ENCODE measurements at places on chromosomes 3 and 15. TPM values are rescaled to one million over a fixed set of nuclear protein-coding genes. Genes with fewer than 3 reads are reported as not detected.

GRCh38 chr3:158916111-158916510, 114.3 kb downstream of the MFSD1 start:
- DNase-seq, result no peak

- no peak for DNase-seq
Measured at GRCh38 chr3:152772674-152773225, 62.2 kb upstream of the P2RY1 start.

DNA sequence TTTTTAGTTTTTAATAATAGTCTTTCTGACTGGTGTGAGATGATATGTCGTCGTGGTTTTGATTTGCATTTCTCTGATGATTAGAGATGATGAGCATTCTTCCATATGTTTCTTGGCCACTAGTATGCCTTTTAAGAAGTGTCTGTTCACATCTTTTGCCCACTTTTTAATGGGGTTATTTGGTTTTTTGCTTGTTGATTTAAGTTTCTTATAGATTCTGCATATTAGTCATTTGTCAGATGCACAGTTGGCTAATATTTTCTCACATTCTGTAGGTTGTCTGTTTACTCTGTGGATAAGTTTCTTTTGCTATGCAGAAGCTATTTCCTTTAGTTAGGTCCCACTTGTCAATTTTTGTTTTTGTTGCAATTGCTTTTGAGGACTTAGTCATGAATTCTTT, 185.4 kb downstream of the SUCNR1 start:
- DNase-seq, result peak; percentile 19

- no peak for DNase-seq
Measured at GRCh38 chr15:70341566-70341965, 243.8 kb upstream of the TLE3 start.

DNA sequence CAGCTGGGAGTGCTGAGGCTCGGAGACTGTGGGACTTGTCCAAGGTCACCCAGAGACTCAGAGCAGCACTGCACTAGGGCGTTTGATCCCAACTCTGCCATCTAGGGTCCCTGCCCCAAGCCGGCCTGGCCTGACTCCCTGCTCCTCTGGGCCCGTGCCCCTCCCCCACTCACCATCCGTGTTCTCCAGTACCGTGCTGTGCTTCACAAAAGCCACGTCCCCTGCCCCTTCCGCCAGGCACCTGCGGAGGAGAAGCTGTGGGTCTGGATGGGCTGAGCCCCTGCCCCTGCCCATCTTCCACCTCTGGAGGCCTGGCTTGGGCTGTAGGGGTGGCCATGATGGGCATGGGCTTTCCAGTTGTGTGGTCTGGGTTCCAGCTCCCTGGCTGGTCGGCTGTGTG, 8.4 kb downstream of the MELTF start:
- DNase-seq, result no peak

DNA sequence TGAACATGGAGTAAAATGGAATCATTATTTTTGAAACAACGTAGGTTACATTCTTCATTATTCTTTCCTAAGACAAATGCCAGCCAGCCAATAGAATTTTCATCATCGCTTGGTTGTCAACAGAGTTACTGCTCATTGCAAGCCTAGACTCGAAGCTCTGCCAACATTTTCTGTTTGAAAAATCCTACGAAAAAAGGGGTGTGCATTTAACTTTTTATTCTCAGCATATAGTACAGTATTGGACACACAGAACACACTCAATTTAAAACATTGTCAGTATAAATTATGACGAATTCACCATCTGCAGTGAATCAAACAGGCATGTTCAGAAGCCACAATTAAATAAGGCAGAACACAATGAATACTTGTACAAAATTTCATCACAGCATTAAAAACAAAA, 232.1 kb downstream of the NR1D2 start:
- DNase-seq, result no peak

DNA sequence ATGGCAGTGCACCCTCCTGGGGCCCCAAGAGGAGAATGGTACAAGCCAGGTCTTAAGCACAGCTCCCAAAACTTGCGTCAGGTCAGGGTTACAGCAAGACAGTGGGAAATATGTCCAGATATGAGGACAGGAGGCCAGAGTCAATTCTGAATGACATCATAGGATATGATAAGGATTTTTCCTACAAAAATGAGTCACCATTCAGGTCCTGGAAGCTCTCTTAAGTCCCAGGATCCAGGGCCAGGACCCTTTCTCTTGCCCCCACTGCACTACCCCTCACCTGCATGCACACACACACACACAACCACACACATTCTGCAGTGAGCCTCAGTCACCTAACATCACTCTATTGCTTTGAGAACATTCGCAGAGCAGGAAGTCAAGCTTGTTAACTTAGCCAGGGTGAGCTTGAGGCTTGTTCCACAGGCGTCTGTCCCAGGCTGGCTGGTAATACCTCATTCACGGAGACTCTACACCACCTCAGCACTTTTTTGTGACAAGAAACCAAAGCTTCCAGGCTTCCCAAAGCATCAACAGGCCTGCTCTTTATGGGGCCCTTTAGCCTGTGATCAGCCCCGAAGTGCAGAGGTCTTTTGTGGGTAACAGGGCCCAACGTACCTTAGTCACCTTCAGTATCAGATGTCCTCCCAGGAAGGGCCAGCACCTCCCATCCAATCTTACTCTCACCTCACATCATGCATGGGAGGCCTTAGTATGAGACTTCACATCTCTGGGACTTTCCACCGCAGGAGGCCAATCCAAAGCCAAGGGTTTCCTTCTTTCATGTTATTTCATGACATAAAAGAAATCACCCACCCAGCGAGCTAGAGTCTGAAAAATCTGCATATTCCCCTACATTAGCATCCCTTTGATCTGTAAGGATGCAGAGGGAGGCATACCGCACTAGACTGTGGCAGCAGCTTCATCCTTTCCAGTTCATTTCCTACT, 74.0 kb upstream of the LIPC start:
- peak; percentile 27 for DNase-seq

Gene LHFPL4
- not detected for polyA plus RNA-seq

- DNase-seq, result no peak
Measured at GRCh38 chr3:196454935-196455334, 22.7 kb upstream of the UBXN7 start.

DNA sequence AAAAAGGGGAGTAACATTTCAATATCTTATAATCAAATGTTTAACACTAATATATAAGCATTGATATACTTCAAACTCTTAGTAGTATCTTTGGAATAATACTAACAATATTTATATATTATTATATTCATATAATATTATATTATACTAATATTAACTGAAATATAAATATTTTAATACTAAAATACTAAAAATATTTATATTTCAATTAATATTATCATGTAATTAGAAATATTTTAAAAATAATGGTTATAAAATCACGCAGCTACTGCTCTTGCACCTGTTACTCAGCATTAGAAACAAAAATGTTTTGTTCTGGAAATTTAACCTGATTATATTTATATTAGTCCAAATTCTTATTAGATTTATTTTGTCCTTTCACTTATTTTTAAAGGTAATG, 12.6 kb upstream of the ATP8B4 start:
- DNase-seq, result no peak

GRCh38 chr3:102104033-102104432, 254.7 kb downstream of the NFKBIZ start:
- DNase-seq, result peak; percentile 21

DNA sequence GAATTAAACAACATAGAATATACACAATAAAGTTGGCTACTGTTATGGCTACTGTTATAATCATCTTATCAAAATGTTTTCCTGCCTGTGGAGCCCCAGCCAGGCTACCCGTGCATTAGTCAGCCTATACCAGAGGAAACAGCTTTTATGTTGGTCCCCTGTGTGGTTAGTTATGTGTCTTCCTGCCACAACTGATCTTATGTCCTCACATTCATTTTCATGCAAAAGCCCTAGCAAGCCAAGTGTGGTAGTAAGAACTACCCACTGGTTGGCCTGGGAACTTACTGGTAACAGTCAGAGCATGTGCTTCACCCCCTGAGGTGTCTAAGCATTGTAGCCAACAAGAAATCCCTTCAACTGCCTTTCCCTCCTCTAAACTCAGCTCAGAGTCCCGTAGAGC, 21.8 kb downstream of the MGLL start:
- peak; percentile 89 for DNase-seq

Gene PCOLCE2
- not detected for polyA plus RNA-seq

Gene CLDN18
- polyA plus RNA-seq, result not detected

- no peak for DNase-seq
Measured at GRCh38 chr3:57094575-57094974, 34.1 kb downstream of the SPATA12 start.

Gene XCR1
- polyA plus RNA-seq, result not detected

Gene FGD5
- 45.4 TPM for polyA plus RNA-seq

- DNase-seq, result no peak
Measured at GRCh38 chr3:155227141-155227540, 66.3 kb downstream of the STRIT1 start.

Gene SOX14
- polyA plus RNA-seq, result not detected

DNA sequence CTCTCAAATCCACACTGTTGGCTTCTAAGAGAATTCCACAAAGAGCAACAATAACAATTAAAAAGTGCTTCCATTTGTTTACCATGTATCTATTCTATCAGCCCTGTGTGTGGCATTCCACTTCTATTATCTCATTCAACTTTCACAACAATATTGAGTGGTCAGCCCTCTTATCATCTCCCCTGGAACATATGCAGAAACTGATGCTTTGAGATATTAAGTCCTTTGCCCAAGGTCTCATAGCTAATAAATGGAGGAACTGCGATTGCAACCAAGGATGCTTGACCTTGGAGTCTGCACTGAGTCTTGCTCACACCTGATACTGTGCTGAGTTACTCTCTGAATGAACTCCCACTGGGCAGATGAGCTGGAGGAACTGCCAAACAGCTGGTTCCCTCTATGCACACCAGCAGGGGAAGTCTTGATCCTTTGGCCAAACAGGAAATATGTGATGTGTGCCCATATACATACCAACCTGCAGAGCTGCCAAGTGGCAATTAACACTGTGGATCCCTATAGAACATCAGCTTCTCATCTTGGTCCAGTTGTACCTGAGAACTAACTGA, 144.7 kb upstream of the WNT5A start:
- DNase-seq, result no peak

- peak; percentile 43 for DNase-seq
Measured at GRCh38 chr3:52317208-52318000, 1.3 kb downstream of the DNAH1 start.

DNA sequence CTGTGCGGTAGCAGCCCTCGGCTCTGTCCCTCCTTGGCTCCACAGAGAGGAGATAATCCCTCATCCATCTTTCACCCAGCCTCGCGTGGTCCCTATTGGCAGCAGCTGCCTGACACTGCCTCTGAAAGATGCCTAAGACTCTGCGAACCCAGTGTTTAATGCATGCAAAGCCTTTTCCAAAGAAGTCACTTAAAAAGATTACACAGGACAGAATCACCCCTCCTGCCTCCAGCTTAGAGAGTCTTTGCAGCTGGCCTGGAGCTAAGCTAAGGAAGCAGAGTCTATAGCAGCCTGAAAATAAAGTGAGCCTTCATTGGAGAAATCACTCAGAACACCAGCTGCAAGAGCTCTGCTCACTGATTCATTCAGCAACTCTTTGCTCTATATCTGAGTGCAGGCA, 247.2 kb downstream of the SHQ1 start:
- DNase-seq, result no peak

DNA sequence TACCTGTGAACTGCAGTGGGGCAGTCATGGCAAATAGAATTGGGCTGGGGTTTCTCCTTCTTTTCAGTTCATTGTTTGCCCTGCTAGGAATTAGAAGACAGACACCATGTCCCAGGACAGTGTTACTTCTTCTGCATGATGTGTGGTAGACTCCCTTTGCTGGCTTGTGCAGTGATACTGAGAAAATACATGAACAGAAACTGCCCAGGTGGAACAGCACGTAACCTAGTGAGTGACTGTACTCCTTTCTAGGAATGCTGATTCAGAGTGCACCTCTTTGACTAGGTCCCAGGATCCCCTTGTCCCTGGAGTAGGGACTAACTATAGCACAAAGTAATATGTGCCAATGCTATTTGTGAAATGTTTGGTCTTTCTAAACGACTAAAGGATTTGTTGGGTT, 10.7 kb upstream of the SLC22A13 start:
- no peak for DNase-seq

- no peak for DNase-seq
Measured at GRCh38 chr15:31387479-31388118, 61.0 kb downstream of the KLF13 start.

Data from endothelial cell of umbilical vein (primary cell).